NCI-H2227 treated with DMSO at 0.1 percent for 48 hours (cell line): ENCODE measurements at places on chromosomes 4 and X.
A peak's percentile ranks its signal among the peaks of the same experiment; 100 is the strongest.

DNA sequence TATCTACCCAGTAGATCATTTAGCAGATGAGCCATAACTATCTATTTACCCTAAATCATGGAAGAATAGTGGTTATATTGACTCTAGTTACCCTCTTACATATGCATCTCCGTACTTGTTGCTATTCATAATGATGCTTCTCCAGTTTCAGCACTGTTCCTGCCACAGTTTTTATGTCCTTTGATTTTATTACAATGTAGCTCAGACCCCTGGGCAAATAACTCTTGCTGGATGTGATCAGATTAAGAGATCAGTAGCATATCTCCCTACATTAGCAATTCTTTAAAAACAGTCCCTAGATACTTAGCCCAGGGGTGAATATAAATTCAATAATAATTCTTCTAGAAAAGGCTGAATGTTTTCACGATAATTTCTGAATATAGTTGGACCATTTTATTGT is 696.5 kb downstream of the ADGRL3 start:
- no peak for DNase-seq

- no peak for DNase-seq
These were observed 36.4 kb downstream of the NLRP2B start for GRCh38 chrX:57643698-57644097.

DNA sequence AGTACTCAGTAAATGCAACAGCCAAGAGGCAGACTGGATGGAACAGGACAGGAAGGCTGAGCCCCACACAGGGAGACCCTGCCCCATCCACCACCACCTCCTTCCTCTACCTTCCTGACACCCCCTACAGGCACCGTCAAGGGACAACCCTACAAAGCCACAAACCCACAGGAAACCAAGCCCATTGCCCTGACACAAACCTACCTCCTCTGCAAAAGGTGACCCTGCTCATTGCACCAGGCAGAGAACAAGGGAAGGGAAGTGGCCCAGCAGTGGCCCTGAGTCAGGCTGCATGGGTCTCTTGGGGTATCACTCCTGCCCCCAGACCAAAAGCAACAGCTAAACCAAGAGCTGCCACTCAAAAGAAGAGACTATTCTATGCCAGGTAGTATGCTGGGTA is 21.0 kb downstream of the JAKMIP1 start:
- no peak for DNase-seq

DNA sequence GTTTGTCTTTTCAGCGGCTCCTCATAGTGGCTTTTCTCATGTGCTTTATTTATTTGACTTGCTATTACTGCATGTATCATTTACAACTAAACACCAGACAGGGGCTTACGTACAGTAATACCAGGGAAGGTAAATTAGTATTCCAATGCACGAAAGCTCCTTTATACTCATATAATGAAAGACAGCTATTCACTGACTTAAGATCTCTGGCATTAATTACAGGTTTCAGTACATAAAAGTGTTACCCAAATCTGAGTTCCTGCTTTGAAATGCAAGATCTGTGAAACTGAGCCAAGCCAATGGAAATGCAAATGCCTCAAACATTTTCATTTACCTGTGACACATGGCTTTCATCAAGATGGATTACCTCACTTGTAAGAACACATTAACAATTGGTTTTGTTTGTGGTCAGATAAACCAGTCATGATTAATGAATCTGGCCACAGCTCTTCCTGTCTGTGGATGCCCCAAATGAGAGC is 107.2 kb downstream of the ANAPC4 start:
- DNase-seq: peak; percentile 6

DNA sequence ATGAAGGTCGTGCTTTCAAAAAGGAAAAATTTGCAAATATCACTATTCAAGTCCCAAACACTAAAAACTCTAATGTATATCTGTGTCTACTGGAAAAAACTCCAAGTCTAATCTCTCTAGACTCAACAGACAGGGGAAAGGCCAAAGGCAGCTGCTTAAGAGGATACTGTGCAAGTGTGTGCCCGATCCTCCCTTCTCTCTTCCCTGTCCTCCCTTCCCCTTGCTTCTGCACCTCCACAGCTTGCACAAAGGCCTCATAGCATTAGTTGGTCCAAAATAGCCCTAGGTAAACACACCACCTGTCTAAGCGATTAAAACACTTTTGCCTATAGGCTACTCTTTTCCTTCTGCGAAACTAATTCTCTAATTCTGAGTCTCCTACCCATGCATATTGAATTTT is 10.6 kb downstream of the C4orf54 start:
- DNase-seq: no peak

DNA sequence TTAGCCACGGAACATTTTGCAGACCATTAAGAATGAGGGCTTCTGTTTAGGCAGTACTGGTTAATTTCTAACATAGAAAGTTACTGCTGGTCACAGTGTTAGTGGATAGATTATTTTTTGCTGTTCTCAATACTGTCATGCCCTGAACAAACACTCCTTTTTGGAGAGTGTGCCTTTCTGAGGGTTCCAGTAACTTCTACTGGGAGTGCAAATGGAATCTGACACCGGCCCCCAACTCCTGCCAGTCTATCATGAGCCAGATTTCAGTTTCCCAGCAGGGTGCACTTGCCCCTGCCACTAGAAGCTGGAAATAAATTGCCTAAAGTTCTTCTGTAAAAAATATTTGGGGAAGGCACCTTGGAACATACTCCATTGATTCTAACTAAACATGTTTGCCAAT is 224.4 kb upstream of the GPC4 start:
- no peak for DNase-seq

DNA sequence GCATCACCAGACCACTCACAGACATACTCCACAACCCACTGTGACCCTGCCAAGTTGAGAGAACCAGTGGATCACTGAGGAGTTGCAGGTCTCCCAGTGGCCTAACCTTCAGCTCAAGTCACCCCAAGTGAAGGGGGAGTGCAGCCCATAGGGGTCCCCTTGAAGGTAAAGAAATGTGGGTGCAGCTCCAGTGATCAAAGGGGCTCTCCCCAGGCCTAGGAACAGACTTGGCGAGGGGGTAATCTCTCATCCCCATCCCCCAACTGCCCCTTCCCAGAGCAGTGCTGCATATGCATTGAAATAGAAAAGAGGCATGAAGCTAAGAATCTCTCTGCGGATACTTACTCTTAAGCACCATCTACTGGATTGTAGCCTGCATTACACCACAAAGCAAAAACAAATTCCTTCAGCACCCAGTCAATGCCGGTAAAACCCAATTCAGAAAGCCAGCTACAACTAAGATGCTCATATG is 27.0 kb downstream of the MAGEE1 start:
- peak; percentile 2 for DNase-seq

- DNase-seq: peak; percentile 2
These were observed 330.5 kb downstream of the HNRNPD start for GRCh38 chr4:82043081-82043808.

- DNase-seq: no peak
These were observed 32.8 kb downstream of the STBD1 start for GRCh38 chr4:76339364-76339763.

- DNase-seq: peak; percentile 33
These were observed 1305.8 kb downstream of the PCDH7 start for GRCh38 chr4:32025851-32026459.

- DNase-seq: no peak
These were observed 144.4 kb downstream of the GLUD2 start for GRCh38 chrX:121191779-121192178.

GRCh38 chrX:12137951-12138360 is 317 bp upstream of the FRMPD4 start:
- no peak for DNase-seq

GRCh38 chr4:167136270-167136669 is 98.0 kb downstream of the SPOCK3 start:
- DNase-seq: no peak
